Heart right ventricle (tissue), 16 donors: ENCODE measurements at places on chromosomes 4 and X. TPM values are rescaled to one million over a fixed set of nuclear protein-coding genes. Genes with fewer than 3 reads are reported as not detected.
A peak's percentile ranks its signal among the peaks of the same experiment; 100 is the strongest.

The IL1RAPL2 gene
- total RNA-seq = not detected

DNA sequence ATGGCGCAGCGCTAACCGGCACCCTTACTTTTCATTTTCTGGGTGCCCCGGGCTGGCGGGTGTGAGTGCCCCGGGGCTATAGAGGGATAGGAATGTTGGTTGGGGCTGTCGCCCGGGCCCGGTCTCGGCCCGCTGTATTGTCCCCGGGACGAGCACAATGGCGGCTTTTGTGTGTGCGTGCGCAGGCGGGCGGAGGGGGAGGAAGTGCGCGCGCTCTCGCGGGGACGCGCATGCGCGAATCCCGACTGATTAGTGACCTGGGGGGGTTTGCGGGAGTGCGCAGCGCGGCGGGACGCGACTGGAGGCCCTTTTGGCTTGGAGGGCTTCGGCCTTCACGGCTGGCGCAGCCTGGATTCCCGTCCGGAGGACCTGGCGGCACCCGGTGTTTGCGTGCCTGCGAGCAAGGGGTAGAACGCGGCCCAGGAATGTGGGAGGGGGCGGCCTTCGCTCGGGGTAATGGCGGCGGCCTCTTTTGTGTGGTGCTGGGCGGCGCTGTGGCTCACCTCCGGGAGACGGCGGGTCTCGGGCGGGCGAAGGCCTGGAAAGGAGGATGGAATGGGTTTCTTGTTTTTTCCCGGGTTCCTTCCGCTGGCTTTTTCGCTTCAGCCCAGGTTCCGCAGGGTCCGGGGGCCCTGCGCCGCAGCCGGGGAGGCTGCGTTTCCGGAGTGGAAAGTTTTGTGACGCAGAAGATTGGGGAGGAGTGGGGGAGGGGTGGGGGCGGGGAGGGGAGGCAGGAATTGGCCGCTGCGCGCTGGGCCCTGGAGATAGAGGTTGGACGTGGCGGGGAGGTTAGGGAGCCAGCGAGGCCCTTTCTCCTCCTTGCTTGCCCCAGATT lies 618 bp downstream of the DDX3X start:
- DNase-seq = peak; percentile 84
- H3K36me3 ChIP-seq = peaks cover 15% of the 10 kb centered on the region
- no peaks in the 10 kb centered on the region for H3K27me3 ChIP-seq

GRCh38 chr4:102599455-102599854 lies 98.3 kb downstream of the NFKB1 start:
- no peaks in the 10 kb centered on the region for H3K4me1 ChIP-seq
- H3K27me3 ChIP-seq = no peaks in the 10 kb centered on the region
- no peak overlapping the region for H3K27ac ChIP-seq
- no peak overlapping the region for H3K4me3 ChIP-seq

DNA sequence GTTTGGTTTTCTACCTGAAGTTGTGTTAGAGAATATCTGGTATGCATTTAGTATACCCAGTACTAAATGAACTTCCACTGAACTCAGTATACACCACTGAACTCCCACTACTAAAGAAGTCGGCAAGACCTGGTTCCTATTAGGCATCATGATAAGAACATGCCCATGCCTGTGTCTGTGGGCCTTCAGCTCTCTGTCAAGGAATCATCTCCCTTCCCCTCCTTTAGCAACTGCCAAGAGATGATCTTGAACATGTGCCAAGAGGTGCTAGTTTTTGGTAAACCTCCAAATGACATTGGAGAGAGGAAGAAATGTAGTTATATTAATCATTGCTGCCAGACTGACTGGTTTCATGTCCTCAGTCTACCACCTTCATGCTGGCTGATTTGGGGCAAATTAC lies 113.2 kb downstream of the ATP10D start:
- H3K27ac ChIP-seq = no peak overlapping the region
- no peaks in the 10 kb centered on the region for H3K4me1 ChIP-seq
- DNase-seq = no peak
- peaks cover 4% of the 10 kb centered on the region for H3K36me3 ChIP-seq
- H3K27me3 ChIP-seq = no peaks in the 10 kb centered on the region

The MAGEA2 gene
- total RNA-seq = not detected

- H3K27me3 ChIP-seq = no peaks in the 10 kb centered on the region
- DNase-seq = no peak
- H3K27ac ChIP-seq = no peak overlapping the region
- H3K36me3 ChIP-seq = no peaks in the 10 kb centered on the region
- H3K4me3 ChIP-seq = no peak overlapping the region
These were observed 1911.4 kb downstream of the STIM2 start for GRCh38 chr4:28772066-28772465.

The MAGEA1 gene
- total RNA-seq = not detected

- no peaks in the 10 kb centered on the region for H3K36me3 ChIP-seq
- no peaks in the 10 kb centered on the region for H3K27me3 ChIP-seq
- H3K4me1 ChIP-seq = no peaks in the 10 kb centered on the region
- no peak for DNase-seq
- H3K27ac ChIP-seq = no peak overlapping the region
- no peak overlapping the region for H3K4me3 ChIP-seq
These were observed 31.8 kb upstream of the GJB1 start for GRCh38 chrX:71191248-71191647.

DNA sequence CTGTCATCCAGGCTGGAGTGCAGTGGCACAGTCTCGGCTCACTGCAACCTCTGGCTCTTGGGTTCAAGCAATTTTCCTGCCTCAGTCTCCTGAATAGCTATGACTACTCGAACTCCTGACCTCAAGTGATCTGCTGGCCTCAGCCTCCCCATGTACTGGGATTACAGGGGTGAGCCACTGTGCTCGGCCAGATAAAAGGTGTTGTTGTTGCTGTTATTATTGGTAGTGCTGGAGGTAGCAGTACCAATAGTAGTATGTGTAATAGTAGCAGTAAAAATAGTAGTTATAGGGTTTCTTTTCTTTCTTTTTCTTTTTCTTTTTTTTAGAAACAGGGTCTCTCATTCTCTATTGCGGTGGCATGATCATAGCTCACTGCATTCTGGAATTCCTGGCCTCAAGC lies 592.1 kb downstream of the ARAP2 start:
- DNase-seq = no peak
- H3K27ac ChIP-seq = no peak overlapping the region
- no peaks in the 10 kb centered on the region for H3K27me3 ChIP-seq
- H3K4me1 ChIP-seq = no peaks in the 10 kb centered on the region
- H3K4me3 ChIP-seq = no peak overlapping the region

The TMEM156 gene
- not detected for total RNA-seq

- DNase-seq = no peak
- H3K4me3 ChIP-seq = no peak overlapping the region
- H3K27me3 ChIP-seq = no peaks in the 10 kb centered on the region
These were observed 3.0 kb upstream of the PLAC1 start for GRCh38 chrX:134661295-134661694.

GRCh38 chr4:23232987-23233386 lies 540.2 kb downstream of the GBA3 start:
- DNase-seq = no peak
- no peak overlapping the region for H3K27ac ChIP-seq
- H3K36me3 ChIP-seq = no peaks in the 10 kb centered on the region
- no peaks in the 10 kb centered on the region for H3K4me1 ChIP-seq
- H3K4me3 ChIP-seq = no peak overlapping the region

DNA sequence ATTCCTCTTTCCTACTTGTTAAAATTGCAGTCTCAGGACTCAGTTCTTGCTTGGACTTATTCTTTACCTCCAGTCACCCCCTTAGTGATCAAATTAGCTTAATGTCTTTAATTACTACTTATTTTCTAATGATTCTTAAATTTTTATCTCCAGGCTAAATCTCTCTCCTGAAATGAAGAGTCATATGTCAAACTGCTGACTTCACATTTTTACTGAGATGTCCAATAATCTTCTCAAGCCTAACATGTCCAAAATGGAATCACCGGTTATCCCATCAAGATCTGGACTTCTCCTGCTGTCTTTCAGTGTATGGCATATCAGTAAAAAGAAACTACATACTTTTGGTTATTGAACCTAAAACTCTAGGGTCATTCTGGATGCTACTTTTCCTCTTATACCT lies 332.3 kb upstream of the HTR2C start:
- no peaks in the 10 kb centered on the region for H3K27me3 ChIP-seq
- DNase-seq = no peak
- H3K36me3 ChIP-seq = no peaks in the 10 kb centered on the region
- H3K4me3 ChIP-seq = no peak overlapping the region
- H3K27ac ChIP-seq = no peak overlapping the region

DNA sequence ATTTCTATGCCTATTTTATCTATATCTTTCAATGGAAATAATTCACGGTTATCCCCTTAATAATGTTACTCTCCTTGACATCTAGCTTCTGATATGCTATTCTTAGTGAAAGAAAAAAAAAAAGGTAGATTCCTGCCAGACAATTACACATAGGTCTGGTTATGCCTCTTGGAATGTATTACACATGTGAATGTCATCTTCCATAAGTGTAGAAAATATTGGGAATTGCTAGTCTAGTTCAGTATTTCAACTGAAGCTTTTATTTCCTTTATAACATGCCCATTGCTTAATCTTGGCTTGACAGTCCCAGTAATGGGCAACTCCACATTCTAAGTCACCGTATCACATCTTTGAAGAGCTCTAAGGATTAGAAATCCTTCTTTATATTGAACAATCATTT lies 25.4 kb upstream of the PPP1R2C start:
- no peaks in the 10 kb centered on the region for H3K27me3 ChIP-seq
- DNase-seq = no peak
- no peak overlapping the region for H3K4me3 ChIP-seq
- H3K4me1 ChIP-seq = no peaks in the 10 kb centered on the region
- H3K36me3 ChIP-seq = no peaks in the 10 kb centered on the region
- H3K27ac ChIP-seq = no peak overlapping the region
